ENCODE measurements at places on chromosomes 1 and 21.

GRCh38 chr1:116257341-116257767, 115.7 kb upstream of the ATP1A1 start:
- no peak for DNase-seq

DNA sequence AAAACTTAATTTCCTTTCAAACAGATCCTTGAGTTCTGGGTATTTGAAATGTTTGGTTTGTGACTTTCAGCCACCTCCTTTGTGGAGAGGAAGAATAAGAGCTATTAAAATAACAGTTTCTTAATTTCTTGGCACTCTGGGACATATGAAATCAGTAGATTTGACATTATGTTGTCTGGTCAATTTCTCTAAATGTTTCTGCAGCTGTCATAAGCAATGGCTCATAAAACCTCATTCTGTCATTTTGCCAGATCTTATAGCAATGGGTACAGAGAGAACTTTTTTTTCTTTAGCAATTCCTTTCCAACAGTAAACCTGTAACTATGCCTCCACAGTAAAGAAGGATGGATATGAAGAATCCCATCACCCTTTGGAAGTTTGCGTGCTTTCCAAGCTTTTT, 52.6 kb downstream of the LAMC1 start:
- DNase-seq, result no peak

DNA sequence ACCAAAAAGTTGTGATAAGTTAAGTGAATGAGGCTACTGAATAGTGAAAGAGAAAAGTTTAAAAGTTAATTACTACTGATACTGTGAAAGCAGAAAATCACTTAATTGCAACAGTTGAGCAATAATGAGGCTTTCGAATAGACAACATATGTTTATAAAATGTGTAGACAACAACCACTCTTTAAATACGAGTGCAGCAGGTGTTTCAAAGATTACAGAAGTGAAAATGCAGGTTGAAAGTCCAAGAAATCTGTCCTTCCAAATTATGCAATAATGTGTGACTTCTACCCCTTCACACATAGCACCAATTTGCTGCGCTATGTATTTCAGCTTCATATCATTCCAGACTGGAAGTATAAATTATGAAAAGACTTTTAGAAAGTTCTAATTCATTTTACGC, 213.0 kb downstream of the COL24A1 start:
- DNase-seq, result no peak

DNA sequence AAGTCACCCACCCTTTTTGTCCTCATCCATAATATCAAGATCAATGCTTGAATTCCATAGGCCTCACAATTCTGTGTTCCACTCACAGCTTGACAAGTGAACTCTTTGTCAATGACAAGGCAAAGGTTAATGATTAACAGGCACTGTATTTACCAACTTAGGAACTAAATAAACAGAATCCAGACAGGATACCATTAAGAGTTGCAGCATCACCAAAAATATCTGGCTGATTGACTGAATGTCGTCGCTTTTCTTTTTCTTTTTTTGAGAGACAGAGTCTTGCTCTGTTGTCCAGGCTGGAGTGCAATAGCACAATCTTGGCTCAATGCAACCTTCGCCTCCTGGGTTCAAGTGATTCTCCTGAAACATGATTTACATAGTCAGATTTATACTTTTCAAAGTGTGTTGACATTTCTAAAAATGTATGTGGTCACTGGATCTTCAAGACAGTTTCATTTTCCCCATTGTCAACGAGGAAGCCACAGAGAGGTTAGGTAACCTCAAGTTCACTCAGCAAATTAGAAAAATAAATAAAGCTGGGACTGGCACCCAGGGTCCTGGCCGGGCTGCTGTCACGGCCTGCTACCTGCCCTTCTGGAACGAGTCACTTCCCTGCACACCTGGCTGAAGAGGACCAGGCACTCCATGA, 81.0 kb downstream of the PDE9A start:
- DNase-seq, result no peak

DNA sequence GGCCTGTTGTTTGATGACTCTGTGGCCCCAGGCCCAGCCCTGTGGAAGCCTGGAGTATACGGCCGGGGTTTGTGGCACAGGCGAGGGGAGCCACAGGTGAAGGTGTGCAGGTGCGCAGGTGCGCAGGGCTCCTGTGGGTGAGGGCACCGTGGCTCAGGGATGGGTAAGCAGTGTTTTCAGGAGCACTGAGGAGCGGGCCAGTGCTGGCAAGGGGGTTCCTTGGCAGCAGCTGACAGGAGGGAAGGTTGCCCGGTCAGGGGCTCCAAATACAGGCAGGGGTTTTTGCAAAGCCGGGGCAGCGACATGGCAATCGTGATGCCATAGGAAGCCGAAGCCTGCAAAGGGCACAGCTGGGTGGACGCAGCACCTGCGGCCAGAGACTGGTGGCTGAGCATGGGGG, 20.7 kb downstream of the AGPAT3 start:
- DNase-seq, result no peak

DNA sequence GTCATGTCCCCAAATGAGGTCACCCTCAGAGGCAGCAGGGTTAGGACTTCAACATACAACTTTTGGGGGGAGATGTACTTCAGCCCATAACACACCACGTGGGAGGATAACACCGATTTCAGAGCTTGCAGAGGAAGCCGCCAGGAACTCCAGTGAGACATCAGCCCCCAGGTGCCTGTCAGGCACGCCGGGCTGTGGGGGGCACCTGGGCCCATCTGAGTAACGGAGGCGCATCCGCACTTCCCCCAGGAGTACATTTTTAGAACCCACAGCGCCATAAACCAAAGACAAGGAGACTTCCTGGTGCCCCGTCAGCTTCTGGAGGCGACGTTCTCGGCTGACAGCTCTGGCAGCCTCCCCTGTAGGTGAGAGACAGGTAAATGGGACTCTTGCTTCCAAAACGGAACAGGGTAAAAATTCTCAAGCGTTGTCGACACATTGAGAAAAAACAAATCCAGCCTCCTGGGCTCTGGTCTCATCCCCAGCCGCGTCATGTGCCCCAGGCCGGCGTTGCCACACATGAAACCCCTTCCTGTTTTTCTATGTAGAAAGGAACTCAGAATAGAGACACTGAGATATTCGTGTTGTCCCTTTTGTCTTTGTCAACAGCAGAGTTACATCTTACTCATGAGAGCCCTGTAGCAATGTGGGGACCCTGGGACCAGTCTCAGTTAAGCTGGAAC, 93.3 kb downstream of the PDE9A start:
- no peak for DNase-seq

- no peak for DNase-seq
Observed at GRCh38 chr1:5649166-5649551, 343.1 kb downstream of the NPHP4 start.

GRCh38 chr1:223748405-223748772, 36.0 kb downstream of the CAPN2 start:
- DNase-seq, result no peak

DNA sequence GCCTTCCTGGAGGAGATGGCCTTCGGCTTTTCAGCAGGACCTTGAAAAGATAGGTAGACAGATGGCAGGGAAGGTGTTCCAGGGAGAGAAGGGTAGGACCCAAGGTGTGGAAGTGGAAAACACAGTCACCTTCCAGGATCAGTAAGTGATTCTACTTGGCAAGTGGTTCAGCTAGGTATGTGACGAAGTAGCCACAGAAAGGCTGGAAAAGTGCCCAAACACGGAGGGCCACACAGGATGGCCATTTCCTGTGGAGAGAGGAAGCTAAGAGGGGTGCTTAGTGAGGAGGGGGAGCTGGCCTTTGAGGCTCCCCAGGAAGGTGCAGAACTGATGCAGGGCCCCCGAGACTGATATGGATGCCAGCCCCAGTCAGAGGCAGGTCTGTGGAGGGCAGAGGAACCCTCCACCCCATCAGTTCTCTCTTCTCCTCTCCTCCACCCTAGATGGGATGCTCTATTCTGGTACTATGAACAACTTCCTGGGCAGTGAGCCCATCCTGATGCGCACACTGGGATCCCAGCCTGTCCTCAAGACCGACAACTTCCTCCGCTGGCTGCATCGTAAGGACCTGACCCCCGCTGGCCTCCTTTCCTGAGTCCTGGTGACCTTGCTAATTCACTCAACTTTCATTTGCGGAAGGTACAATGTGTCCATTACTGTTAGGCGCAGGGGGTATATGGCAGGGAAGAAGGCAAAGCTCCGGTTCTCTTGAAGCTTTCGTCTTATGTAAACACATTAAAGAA, 6.8 kb downstream of the SEMA4A start:
- peak; percentile 54 for DNase-seq

- no peak for DNase-seq
Observed at GRCh38 chr1:150749720-150750311, 15.8 kb downstream of the CTSS start.

- no peak for DNase-seq
Observed at GRCh38 chr1:89198491-89199072, at the start of gene GBP4. GBP4 (minus strand) TSS chr1:89198942; CDS start chr1:89198834, 108 bp downstream.

DNA sequence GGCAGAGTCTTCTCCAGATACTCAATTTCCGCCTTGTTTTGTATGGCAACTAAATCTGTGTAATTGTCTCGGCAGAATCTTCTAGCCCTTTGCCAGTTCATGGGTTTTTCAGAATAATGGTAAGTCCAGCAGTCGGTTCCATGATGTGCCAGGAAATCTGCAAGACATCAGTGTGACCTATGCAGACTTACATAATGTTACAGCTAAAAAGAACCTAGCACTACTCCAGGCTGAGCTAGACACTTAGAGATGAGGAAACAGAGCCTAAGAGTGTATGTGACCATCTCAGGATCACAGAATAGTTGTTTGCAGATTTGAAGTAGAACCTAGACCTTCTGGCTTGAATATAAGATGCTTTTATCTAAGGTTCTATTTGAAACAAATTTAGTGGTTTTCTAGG, 2.8 kb downstream of the SELL start:
- no peak for DNase-seq

DNA sequence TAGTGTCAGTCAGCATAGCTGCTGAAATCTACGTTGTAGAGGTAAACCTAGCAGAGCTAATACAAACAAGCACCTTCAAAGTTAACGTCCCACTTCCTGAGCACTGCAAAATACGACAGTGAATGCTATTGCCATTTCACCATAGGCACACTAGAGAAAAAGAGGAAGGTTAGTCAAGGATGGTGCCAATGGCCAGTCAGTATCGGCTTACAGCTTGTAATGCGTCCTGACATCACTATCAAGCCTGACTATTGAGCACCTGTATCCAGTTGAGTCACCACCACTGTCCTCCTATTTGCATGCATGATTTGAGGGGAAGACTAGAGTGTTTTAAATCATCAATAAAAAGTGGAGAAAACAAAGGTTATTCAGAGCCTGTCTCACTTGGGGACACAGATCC, 34.4 kb downstream of the NUCKS1 start:
- DNase-seq, result no peak

DNA sequence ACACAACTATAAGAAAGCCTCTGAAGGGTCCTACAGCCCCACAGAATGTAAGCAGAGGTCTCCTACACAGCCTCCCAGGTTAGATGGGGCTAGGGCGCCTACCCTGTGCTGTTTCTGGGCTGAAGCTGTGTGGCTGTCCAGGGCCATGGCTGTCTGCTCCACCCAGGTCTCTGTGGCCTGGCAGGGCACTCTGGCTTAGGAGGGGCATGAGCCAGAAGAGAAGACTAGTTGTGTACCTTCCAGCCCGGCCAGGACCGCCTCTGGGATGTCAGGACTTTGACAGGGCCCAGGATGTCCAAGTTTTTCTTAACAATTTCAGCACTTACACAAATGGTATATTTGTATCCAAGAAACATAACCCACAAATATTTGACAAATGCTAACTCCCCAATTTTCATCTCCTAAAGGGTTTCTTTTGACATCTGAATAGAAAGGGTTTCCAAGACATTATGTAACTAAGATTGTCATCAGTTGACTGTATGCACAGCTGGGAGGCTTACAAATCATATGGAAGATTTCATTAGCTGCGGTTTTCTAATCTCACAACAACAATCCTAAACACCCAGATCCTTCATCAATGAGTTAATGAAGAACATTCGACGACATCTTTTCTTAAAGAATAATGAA, 80.5 kb downstream of the HSF2BP start:
- no peak for DNase-seq

GRCh38 chr21:44919913-44920693, 596 bp downstream of the ITGB2 start:
- DNase-seq, result no peak

- no peak for DNase-seq
Observed at GRCh38 chr1:38786040-38786436, 73.5 kb downstream of the RRAGC start.

DNA sequence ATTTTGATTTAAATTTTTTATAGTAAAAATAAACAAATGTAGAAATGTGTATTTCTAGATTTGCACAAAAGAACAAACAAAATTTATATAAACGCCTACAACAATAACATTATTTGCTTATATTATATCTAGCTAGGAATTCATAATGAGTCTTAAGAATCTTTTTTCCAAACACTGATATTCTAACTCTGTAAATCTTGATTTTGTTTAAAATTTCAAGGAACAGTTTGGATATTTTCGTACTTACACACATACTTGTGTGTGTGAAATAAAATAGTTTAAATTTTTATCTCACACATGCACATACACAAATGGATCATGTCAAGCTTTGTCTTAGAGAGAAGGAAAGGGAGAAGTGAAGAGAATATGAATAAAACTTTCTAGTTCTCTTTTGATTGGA, 868.1 kb downstream of the LTN1 start:
- no peak for DNase-seq

- DNase-seq, result no peak
Observed at GRCh38 chr1:54551891-54552290, 3.9 kb downstream of the ACOT11 start.

GRCh38 chr1:230493264-230493663, 67.1 kb upstream of the PGBD5 start:
- DNase-seq, result no peak

DNA sequence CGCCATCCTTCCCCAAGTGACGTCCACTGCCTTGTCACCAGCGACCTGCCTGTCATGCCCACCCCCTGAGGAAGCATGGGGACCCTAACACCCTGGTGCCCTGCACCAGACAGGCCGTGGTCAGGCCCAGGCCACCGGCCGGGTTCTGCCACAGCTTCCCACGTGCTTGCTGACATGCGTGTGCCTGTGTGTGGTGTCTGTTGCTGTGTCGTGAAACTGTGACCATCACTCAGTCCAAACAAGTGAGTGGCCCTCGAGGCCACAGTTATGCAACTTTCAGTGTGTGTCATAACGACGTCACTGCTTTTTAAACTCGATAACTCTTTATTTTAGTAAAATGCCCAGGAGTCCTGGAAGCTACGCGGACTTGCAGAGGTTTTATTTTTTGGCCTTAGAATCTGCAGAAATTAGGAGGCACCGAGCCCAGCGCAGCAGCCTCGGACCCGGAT, 8.5 kb upstream of the CTRC start:
- peak; percentile 28 for DNase-seq

GRCh38 chr1:21510885-21511578, 1.8 kb downstream of the ALPL start:
- DNase-seq, result no peak

Measured in left hindlimb (tissue), 1 donor.